ENCODE measurements at places on chromosomes 4 and X.
A peak's percentile ranks its signal among the peaks of the same experiment; 100 is the strongest.

DNA sequence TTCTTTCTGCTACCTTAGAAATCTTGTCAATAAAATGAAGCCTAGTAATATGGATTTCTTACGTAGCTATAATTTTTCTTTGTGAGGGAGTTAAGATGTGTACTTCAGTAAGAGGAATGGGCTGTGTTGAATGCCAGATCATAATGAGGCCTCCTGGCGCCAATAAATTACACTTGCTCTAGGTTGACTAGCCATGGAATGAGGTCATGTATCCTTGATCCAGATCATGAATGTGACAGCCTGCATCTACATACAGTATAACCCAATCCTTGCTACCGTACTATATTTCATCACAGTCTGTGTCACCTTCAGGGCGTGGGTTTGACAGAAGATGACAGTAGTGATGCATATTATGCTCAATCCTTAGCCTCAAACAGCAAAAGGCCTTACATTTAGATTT is 36.2 kb downstream of the NHS start:
- no peak for DNase-seq

GRCh38 chr4:38785041-38785790 is 2.4 kb upstream of the TLR10 start:
- DNase-seq: no peak

DNA sequence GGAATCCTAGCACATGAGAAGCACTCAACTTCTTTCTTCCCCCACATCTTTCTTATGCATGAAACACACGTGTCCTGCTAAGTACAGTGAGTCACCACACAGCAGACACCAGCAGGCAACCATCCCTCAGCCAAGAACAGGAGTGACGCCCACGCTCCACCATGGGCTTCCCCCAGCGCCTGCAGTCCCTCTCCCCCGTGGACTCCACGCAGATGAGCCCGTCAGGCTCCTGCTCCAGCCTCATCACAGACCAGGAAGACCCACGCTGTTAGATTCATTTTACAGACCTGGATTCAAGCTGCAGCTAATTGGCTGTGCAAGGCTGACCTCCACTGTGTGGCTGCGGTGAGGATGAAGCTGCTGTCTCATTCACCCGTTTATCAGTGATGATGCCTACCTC is 16.7 kb downstream of the HMX1 start:
- no peak for DNase-seq

GRCh38 chrX:50697691-50698090 is 116.3 kb downstream of the SHROOM4 start:
- peak; percentile 67 for DNase-seq

GRCh38 chr4:165217325-165217724 is 10.0 kb downstream of the KLHL2 start:
- no peak for DNase-seq

GRCh38 chrX:109040057-109040456 is 303.7 kb upstream of the IRS4 start:
- DNase-seq: no peak

- peak; percentile 33 for DNase-seq
Observed at GRCh38 chrX:22300130-22300529, 27.4 kb downstream of the CBLL2 start.

DNA sequence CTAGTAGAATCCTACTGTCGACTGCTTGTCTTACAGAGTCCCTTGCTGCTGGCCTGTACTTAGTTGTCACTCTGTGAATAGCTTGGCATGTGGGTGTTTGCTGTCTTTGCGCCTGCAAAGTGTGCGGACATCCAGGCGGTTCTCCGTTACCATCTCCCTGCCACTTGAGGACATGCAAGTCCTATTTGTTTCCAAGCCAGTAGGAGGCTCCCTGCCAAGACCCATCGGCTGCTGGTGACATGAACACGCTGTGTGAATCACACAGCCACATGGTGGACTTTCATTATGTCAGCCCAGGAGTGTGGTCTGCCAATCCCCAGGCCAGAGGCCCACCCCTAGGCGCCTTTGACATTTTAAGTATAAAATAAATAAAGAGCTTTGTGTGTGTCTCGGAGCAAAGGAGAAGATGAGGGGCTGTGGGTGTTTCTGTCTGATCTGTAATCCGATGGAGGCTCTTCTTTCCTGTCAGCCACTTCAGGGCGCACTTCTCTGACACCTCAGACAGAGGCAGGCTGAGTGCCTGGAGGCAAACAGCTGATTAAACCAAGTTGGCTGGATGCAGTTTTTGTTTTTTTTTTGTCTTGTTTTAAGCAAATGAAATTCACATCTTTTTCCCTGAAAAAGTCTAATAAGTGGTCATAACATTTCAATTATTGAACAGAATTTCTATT is 51.5 kb downstream of the ALPK1 start:
- no peak for DNase-seq

DNA sequence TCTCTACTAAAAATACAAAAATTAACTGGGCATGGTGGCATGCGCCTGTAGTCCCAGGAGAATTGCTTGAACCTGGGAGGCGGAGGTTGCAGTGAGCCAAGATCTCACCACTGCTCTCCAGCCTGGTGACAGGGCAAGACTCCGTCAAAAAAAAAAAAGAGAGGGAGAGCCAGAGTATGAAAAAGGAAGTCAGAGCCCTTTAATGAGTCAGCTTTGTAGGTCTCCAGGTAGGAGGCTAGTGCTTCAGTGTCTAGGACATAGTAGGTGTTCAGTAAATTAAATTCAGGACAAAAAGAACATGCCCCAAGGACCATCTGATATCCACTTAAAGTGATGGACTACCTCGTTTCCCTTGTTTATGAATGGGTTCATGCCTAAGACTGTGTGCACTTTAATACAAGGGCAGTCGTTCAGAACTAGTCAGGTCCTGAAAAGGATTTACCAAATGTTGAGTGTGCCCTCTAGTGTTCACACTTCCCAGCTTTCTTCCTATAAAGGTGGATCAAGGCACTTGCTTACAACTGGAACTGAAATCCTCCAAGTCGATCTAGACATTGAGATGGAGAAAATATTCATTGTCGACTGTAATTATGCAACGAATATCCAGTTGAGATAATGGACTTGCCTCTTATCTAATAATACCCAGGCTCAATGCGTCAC is 29.0 kb downstream of the F9 start:
- peak; percentile 66 for DNase-seq

DNA sequence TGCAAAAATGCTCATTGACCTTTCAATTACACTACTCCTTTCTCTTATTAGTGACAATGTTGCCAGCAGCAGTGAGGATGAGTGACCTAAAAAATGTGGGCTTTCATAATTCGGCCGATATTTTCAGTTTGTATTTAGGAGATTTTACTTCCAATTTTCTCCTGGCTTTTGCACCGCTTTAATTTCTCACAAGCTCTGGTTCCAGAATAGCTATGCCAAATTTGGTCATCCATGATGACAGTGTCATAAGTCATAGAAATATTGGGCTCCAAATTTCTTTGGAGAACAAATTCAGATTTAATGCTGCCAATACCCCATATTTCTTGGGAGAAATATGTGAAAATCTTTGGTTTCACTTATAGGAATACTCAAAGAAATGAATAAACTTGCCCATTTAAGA is 187.7 kb upstream of the HCCS start:
- no peak for DNase-seq

DNA sequence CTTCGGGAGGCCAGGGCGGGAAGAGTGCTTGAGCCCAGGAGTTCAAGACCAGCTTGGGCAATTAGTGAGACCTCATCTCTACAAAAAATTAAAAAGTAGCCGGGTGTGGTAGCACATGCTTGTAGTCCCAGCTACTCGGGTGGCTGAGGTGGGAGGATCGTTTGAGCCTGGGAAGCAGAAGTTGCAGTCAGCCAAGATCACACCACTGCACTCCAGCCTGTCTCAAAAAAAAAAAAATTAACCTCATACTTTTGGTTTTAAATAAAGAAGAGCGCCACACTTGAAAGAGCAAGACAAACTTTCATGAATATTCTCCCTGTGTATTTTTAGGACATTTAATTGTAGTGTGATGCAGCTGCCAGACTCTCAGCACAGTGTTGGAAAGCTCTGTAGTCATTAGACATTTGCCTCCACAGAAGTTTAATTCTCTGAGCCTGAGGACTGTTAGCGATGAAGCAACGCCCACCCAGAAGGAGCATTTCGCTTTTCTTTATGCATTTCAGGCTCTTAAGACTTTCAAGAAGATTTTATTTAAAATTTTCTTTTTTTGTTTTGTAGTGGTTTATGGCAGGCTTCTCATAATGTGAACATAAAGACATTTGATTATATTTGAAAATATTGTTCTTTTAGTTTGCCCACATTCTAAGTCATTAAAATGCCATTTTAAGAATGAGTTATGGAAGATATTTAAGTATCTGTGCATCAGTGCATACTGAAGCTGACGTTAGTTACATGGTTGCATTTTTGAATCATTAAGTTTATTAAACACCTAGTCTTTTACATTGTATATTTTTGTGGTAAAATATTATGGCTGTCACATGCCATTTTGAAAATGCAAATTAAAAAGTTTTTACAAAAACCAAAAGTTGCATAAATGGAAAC is 45.8 kb downstream of the DCLK2 start:
- no peak for DNase-seq

GRCh38 chr4:38856524-38857337 is at the start of gene TLR6:
TLR6 (minus strand) TSS chr4:38856817; CDS start chr4:38829473, 27,344 bp downstream.
- no peak for DNase-seq

GRCh38 chr4:15444276-15444675 is 16.4 kb downstream of the C1QTNF7 start:
- no peak for DNase-seq

DNA sequence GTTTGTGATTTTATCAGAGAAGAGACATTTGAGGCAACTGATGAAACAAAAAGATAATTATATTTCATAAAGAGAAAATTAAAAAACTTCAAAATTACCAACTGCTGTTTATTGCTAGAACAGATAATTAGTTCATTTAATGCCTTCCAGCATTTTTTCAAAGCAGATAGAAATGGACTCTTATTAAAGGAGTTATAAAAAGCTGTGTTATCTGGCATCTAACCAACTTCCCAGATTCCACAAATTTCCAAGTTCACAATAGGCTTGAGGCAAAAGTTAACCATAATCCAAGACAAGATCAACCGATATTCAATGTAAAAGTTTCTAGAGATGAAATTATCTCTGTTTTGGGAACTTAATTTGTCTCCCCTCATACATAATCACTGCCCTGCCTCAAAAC is 152.4 kb downstream of the TSPAN5 start:
- no peak for DNase-seq

GRCh38 chr4:104429150-104429741 is 65.4 kb downstream of the CXXC4 start:
- DNase-seq: no peak

DNA sequence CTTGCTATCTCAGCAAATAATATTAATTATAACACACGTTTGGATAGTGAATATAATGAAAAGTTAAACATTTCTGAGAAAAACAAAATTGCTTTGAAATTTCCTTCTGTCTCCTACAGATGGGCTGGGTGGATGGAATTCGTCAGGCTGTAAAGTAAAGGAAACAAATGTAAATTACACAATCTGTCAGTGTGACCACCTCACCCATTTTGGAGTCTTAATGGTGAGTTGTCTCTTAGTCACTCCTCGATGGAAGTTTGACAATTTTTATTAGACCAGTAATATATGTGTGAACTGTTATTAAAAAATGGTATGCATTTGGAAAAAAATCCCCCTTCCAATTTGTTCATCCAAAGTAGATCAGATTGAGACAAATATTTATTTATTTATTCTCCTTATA is 92.5 kb upstream of the BRS3 start:
- no peak for DNase-seq

GRCh38 chrX:83509254-83509801 is 1.2 kb downstream of the POU3F4 start:
- DNase-seq: no peak

DNA sequence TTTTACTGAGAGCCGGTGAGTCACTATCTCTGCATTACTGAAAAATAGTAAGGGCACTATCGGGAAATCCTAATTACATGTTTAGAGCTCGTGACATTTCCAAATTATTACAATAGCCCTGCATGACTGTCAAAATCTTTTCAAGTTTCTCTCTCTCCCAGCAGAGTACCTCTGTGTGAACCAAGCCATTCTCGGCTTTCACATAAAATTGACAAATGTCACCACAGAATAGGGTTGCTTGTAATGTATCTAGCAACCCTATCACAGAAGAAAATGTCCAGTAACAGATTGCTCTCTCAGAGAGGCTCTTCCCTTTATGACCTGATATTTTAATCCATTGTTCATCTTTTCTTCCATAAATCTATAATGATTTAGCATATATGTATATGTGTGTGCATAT is 144.8 kb upstream of the GNPDA2 start:
- no peak for DNase-seq

- DNase-seq: no peak
Observed at GRCh38 chr4:26905172-26905571, 44.5 kb downstream of the STIM2 start.
